ENCODE measurements at places on chromosomes 2 and 18.

DNA sequence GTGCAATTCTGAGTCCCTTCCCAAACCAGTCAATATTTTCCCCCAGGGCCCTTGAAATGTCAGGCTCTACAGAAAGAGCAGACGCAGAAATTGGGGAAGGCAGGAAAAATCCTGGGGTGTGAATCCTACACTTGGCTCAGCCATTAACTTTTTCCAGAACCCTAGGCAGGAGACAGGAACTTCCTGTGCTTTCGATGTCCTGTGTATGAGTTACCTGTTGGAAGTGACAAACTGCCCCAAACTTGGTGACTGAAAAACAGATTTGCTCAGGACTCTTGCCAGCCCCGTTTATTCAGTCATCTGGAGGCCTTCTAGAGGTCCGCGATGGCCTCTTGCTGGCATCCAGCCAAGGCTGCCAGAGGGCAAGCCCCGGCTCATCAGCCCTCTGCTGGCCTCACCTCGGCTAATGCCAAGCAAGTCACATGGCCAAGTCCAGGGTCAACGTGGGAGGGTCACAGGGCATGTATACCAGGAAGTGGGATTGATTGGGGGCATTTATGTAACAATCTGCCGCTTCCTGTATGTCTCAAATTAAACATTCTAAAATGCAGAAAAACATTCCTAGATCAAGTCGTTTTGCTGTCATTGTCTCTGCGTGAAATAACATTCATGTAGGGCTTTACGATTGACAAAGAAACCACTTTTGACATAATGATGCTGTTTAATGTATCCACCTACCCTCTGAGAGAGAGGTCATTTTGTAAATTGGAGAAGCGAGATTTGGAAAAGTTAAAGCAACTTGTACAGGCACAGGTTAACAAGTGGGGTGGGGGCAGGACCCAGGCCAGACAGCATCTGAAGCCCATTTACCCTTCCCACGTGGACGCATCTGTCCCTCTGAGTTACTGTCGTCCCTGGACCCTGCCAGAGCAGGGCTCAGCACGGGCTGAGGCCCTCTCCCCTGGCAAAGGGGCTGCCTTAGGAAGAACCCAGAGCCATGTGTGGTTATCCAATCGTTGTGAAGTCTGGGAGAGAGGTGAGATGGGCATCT, 179.4 kb downstream of the INHBB start:
- DNase-seq: no peak

- no peak for DNase-seq
These were observed 123.6 kb upstream of the EFEMP1 start for GRCh38 chr2:56047136-56047535.

DNA sequence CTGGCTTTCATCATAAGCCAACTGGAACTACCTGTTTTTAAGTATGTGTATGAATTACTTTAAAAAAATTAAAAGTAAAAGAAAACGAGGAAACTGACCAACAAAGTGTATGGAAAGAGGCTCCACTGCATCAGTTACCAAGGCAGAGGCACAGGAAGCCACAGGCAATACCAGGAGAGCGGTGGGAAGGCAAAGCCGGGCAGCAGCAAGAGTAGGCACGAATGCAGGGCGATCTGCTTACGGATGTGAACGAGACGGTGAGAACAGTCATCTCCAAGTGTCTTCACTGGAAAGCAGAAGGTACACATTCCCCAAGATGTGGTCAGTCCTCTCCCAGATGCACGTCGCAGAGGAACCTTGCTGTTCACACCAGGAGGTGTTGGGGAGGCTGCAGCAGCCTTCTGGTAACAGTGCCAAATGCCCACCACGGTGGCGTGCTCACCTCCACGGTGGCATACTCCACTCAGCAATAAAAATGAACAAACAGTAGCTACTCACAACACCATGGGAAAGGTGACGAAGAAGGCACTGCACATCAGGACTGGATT, 43.1 kb downstream of the HS6ST1 start:
- DNase-seq: no peak

DNA sequence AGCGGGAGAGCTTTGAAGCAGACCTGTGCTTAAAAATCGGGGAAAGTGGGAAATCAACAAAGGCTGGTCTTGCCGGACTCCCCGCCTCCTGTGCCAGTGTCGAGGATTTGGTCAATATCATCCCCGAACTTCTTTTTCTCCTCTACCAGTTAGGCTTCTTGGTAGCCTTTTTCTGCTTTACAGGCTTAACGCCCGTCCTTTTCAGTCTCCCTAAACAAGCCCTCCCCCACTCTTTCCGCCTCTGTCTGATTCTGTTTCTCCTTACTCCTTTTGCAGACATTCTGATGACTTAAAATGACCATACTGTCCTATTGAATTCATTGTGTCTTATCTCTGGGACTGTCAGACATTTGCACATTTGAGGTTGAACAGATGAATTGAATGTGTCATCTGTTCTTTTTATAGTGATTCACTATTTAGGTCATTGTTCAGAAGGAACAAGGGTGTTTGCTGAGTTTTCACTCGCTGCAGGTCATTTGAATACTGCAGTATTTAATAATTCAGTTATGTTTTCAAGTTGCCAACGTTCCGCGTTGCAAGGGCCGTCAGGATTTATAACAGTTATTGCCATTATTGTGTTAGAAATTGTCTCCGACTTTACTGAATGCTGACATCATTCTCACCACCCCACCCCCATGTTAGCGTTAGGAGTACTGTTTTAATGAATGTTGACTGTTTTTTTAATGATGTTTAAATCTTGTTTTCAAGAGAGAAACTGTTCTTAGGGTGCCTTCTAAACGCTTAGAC, 1.1 kb downstream of the ITGAV start:
- no peak for DNase-seq

DNA sequence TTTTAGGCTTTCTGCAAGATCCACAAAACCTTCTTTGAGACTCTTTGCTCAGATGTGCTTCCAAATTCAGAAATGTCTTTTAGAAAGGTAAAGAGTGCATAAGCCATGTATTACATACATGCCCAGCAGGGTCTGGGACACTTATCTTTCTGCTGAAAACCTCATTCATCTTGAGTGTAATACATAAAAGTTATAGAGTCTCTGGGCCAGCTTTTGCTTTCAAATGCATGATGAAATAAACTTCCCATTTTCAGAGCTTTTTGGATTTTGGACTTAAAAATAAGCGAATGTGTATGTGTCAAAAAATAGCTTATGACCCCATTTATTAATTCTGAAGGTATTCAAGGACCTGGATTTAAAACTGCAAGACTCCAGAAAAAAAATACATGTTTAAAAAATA, 8.0 kb downstream of the CYRIA start:
- no peak for DNase-seq

- no peak for DNase-seq
These were observed 199.1 kb downstream of the FAM210A start for GRCh38 chr18:13527256-13527655.

GRCh38 chr2:64514008-64514407, 10.1 kb upstream of the AFTPH start:
- DNase-seq: no peak

GRCh38 chr2:98665677-98666076, 57.3 kb downstream of the UNC50 start:
- DNase-seq: no peak

All from stimulated activated naive B cell treated with anti-CD40 and anti-IgM and Interleukin-4, amounts not matched to agents 10 μg/mL and 1 μg/mL and 100 μg/mL, for 72 hours (primary cell).